Left colon (tissue), 2 donors: ENCODE measurements at places on chromosomes 6 and 20. TPM values are rescaled to one million over a fixed set of nuclear protein-coding genes. Genes with fewer than 3 reads are reported as not detected.

BHLHE23 gene
- total RNA-seq, result not detected

ARID1B gene
- 69.0 TPM for total RNA-seq

CAPN11 gene
- 0.70 TPM for total RNA-seq

- DNase-seq, result no peak
Measured at GRCh38 chr6:82086944-82087343, 160.6 kb downstream of the IBTK start.

SYTL3 gene
- total RNA-seq, result 2.6 TPM

GRCh38 chr20:50987493-50988210 is 29.0 kb downstream of the MOCS3 start:
- peak; percentile 61 for DNase-seq

- DNase-seq, result no peak
Measured at GRCh38 chr6:25579902-25580495, 72.0 kb upstream of the SCGN start.

- DNase-seq, result no peak
Measured at GRCh38 chr6:92979281-92979680, 440.1 kb downstream of the EPHA7 start.

DNA sequence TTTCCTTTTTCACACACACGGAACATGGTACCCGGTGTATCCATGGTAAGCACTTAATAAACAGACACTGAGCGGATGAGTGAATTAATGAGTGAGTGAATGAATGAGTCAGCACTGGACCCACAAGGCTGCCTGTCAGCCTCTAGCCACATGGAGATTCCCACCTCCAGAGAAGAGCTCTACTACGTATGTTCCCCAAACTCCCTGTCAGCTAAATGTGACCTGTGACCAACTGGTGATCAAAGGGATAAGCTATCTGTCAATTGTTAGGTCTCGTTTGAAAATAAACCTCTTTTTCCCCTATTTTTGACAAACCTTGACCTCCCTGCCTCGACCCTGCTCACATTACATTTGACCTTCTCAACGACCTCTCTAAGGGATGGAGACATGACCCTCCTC is 24.5 kb upstream of the TAF8 start:
- DNase-seq, result no peak

DNA sequence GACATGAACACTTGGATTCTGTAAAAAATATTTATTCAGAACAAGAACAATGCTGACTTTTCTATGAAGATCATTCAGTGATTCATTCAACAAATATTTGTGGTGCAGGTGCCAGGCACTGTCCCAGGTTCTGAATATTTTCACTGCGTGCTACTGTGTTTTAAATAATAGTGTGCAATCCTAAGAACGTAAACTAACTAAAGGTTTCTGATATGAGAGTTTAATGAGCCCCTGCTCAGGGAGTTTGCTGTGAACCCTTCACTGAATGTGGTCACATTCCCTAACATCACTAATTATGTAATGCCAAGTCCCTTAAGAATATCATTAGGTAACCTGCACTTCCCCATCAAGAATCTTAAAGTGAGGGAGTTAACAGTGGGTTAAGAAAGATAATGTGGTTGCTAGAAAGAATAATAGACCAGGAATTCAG is 1.7 kb upstream of the TMEM170B start:
- no peak for DNase-seq
